Occipital lobe (tissue), 3 donors: ENCODE measurements at places on chromosomes 12 and 14.

GRCh38 chr12:54759751-54760150 is 94.6 kb upstream of the MUCL1 start:
- no peak for DNase-seq

DNA sequence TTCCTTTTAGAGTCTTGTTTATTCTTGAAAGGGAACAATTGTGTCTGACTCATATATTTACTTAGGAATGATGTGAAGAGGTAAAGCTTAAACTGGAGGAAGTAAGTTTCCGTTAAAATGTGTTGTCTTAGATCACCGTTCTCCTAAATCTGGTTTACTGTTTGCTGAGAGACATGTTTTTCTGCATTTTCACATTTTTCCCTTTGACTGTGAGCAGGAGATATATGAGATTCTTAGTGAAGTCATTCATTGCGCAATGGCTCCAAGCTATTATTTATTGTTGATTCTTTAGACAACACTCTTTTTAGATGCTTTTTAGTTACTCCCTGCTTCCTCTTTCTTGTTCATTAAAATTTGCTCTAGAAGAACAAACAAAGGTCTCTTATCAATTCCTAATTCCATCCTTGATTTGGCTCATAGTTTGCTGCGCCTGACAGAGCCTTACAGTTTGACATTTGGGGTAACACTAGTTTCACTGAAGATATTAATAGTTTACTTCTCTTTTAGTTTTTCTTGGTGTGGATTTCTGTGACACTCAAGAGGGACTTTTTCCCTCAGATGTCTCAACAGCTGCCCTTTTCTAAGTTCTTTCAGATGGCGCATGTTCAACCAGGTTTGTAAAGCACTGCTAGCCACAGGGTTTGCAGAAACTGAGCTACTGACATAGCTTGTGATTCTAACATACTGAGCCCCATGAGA is 11.4 kb downstream of the CLECL1 start:
- no peak for DNase-seq

DNA sequence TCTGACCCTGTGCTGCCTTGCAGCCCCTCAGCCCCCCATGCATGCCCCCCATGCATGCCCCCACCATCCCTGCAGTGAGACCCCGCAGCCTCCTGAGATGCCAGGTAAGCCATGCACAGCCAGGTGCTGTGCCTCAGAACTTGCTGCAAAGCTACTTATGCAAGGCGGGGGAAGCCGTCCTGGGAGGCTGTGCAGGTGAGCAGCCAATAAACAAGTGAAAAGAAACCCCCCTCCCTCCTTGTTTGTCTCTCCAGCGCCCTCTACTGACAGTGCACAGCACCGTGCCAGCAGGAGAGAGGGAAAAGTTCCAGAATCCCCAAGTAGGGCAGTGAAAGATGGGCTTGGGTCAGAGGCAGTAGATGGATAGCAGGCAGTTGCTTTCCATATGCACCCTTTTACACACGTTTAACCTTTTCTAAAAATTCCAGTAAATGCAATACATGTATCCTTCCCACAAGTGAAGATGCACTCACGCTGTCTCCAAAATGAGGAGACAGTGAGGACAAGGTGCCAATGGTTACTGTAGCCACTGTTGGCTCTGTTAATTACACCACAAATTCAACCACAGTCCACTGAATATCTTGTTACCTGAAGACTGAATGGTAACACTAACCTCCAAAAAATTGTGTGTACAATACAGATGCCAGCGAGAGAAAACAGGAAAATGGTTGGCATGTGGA is 18.0 kb downstream of the TNFAIP2 start:
- no peak for DNase-seq

GRCh38 chr12:54997929-54998522 is 13.5 kb upstream of the TESPA1 start:
- no peak for DNase-seq

DNA sequence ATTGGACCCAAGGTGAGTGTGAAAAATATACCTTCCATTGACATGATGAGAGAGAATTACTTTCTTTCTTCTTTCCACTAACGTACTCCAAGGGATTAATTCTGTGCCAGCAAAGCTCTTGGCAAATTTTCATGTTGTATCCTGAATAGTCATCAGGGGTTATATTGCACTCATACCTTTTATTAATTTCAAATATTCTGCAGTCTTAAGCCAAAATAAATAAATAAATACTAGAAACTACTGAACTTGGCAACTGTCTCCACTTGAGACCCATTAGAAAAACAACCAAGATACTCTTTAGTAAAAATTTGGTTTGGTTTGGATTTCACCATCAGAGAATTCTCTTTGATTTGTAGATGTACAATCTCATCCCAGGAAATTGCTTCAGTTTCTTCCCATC is 22.1 kb upstream of the CLEC14A start:
- no peak for DNase-seq

- no peak for DNase-seq
Measured at GRCh38 chr12:26678697-26679660, 154.0 kb downstream of the ITPR2 start.

GRCh38 chr12:51081421-51081820 is 2.0 kb downstream of the CSRNP2 start:
- no peak for DNase-seq

- DNase-seq, result no peak
Measured at GRCh38 chr12:25806271-25806670, 152.2 kb upstream of the RASSF8 start.

DNA sequence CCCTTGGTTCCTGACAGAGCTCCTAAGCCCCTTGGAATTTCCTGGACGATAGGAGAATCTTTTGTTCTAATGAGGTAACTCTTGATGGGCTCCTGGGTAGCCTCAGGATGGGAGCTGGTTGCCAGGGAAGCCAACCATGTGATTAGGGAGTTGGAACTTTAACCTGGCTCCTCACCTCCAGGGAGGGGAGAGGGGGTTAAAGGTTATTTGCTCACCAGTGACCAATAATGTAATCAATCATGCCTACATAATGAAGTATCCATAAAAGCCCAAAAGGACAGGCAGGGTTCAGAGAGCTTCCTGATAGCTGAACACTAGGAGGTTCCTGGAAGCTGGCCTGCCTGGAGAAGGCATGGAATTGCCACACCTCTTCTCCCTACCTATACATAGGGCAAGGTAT is 6.2 kb upstream of the CNOT2 start:
- no peak for DNase-seq

DNA sequence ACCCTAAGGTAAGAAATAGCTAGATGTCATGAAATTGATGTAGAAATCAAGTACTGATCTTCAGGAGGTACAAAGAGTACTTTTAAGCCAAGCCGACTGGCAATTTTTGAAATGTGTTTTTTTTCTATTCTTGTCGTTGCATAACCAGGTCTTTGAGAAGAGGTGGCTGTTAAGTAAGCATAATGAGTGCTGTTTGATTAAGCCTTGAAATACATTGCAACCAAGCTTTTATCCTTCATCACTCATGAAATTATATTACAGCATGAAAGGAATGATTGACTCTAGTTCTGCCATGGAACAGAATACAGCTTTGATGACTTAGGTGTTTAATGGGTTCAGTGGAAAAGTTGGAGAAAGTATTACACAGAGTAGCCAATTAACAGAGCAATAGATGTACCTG is 1720.2 kb upstream of the SEL1L start:
- DNase-seq, result no peak

GRCh38 chr12:128986957-128987356 is 133.7 kb downstream of the GLT1D1 start:
- no peak for DNase-seq

GRCh38 chr14:76391981-76392690 is 16.2 kb downstream of the ESRRB start:
- DNase-seq, result no peak

DNA sequence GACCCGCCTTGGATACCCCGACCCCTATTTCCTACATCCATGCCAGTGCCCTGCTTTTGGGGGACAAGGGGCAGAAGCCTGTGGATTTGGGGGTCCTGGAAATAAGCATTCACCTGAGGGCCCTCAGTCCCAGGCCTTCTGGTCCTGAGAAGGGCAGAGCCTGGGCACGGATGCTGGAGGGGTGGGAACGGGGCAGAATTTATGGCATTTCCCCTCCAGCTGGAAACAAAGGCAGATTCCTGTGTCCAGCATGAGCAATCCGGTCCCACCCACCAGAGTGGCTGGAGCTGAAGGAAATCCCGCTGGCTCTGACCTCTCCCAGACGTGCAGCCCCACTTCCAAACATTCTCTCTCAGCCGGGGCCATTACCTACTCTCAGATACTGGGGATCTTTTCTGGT is 9.3 kb downstream of the ANKRD33 start:
- no peak for DNase-seq

- DNase-seq, result no peak
Measured at GRCh38 chr14:35402323-35403113, 2.0 kb downstream of the NFKBIA start.

GRCh38 chr14:70619708-70620107 is 19.3 kb upstream of the MED6 start:
- no peak for DNase-seq

DNA sequence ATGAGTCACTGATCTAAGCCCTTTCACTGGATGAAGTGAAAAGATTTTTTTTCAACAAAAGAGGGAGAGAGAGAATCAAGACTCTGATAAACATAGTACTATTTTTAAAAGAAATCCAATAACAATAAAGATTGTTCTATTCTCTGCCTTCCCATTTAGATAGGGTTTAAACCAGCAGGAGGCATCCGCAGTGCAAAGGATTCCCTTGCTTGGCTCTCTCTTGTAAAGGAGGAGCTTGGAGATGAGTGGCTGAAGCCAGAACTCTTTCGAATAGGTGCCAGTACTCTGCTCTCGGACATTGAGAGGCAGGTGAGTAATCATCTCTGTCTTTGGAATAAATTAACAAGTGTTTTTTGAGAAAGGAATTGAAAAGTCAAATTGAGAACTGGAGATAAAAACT is 124.9 kb downstream of the DERA start:
- DNase-seq, result no peak

DNA sequence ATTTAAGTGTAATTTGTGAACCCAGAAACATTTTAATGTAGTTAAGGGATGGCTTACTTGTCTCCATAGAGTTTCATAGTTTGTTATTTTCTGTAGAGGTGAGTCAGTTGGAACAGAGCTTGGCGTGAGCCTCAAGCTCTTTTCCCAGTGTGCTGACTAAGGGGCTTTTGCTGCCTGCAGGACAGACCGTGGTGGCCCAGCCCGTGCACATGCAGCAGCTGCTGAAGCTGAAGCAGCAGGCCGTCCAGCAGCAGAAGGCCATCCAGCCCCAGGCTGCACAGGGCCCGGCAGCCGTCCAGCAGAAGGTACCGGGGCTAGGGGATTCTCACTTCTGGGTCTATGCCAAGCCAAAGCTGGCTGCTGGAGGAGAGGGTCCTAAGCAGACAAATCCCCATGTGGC is 76.9 kb downstream of the DDX51 start:
- DNase-seq, result no peak

GRCh38 chr12:94749455-94749854 is 99.1 kb upstream of the TMCC3 start:
- no peak for DNase-seq

GRCh38 chr14:53528185-53528671 is 375.1 kb upstream of the DDHD1 start:
- DNase-seq, result no peak

DNA sequence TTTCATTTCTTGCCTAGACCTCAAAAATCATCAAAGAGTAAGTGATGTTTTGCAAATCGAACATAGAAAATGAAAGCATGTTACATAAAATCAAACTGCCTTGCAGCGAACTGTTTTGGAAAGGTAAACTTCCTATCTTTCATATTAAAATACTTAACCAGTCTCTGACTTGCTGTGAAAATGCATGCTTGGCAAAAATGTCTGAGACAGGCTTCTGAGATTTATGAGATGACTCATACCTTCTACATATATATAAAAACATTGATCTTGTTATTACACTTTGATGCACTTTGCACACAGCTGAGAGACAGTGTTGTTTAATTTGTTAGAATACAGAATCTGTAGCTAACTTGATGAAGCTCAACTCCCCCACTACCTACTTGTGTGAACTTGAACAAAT is 179.1 kb downstream of the KITLG start:
- DNase-seq, result no peak

DNA sequence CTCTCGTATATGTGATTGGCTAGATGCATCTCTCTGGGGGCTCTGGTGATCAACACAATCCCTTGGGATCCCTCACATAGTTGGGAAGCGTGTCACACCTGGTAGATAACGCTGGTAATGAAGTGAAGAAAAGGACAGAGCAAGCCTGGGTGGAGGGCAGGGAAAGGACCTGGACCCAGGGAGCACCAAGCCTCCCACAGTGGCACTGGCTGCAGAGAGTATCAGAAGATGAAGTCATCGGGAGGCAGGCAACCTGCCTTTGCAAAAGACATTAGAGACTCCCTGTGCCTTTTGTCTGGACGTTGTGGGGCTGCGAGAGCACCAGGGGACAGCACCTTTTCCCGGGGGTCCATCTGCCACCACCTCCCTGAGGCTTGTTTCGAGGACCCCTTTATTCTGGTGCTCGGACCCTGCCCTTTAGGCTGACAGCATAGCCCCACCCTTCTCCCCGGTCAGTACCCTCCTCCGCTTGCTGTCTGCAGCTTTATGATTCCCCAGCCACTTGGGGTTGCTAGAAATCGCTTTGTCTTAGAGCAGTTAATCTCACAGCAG is 116.4 kb downstream of the EML1 start:
- DNase-seq, result no peak

GRCh38 chr14:68088451-68088854 is 268.9 kb downstream of the RAD51B start:
- no peak for DNase-seq

- DNase-seq, result no peak
Measured at GRCh38 chr12:72753571-72753970, 481.4 kb downstream of the TRHDE start.

DNA sequence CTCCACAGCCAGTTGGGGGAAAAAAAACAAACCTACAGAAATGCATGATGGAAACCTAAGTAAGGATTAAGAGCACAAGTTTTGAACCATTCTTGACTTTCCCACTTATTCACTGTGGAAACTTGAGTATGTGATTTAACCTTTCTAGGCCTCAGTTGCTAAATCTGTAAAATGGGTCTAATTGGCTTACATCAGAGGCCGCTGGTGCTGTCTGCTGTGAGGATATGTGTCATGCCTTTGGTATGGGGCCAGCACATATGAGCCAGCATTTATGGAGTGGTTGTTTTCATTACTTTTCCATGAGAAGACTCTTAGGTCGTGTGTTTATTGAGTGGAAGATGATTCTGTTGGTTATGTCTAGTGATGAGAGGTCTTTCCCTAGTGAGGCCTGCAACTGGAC is 102.4 kb downstream of the ESR2 start:
- DNase-seq, result no peak

DNA sequence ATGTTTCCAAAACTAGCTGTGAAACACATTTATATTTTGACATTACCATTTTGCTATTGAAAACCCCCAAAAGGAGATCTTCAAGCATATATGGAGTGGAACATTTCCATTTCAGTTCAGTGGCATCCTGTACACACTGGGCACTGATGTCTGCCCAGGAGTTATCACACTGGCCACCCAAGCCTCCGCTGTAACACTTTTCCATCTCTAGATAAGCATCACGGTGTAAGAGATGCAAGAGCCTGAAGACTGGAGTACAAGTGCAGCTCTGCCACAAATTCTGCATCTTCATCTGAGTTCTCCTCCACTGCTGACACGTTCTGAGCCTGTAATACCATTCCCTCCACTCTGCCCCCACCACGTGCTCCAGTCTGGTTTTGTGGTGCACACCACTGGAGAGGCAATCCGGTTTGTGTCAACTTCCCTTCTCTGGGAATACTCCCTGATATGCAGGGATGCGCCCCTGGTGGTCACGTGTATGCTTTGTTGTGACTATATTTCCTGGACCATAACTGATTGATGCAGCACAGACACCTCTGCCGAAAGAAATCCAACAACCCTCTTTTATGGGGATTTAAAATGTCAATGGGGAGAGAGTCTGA is 12.7 kb downstream of the SPTLC2 start:
- no peak for DNase-seq
